Tibial nerve (tissue), 4 donors: ENCODE measurements at places on chromosomes 7 and 10. TPM values are rescaled to one million over a fixed set of nuclear protein-coding genes. Genes with fewer than 3 reads are reported as not detected.

GRCh38 chr10:7563368-7563767 is 103.4 kb downstream of the ITIH5 start:
- H3K4me3 ChIP-seq, result no peak overlapping the region
- H3K27ac ChIP-seq, result no peak overlapping the region
- DNase-seq, result peak; percentile 30
- no peaks in the 10 kb centered on the region for H3K36me3 ChIP-seq

GRCh38 chr10:117460846-117461765 is 81.4 kb upstream of the EMX2 start:
- no peak overlapping the region for H3K27ac ChIP-seq
- no peak overlapping the region for H3K4me3 ChIP-seq
- no peaks in the 10 kb centered on the region for H3K4me1 ChIP-seq
- no peaks in the 10 kb centered on the region for H3K36me3 ChIP-seq
- H3K27me3 ChIP-seq, result no peaks in the 10 kb centered on the region

- no peaks in the 10 kb centered on the region for H3K27me3 ChIP-seq
- no peak overlapping the region for H3K4me3 ChIP-seq
- no peak overlapping the region for H3K27ac ChIP-seq
- no peak for DNase-seq
- no peaks in the 10 kb centered on the region for H3K36me3 ChIP-seq
- H3K4me1 ChIP-seq, result no peaks in the 10 kb centered on the region
These were observed 525.7 kb downstream of the KCNMA1 start for GRCh38 chr10:77111611-77112550.

GRCh38 chr7:141377906-141378305 is 173.3 kb upstream of the AGK start:
- no peaks in the 10 kb centered on the region for H3K4me1 ChIP-seq
- no peak for DNase-seq
- H3K27ac ChIP-seq, result no peak overlapping the region

GRCh38 chr7:4144811-4145510 is 537.1 kb upstream of the FOXK1 start:
- no peak overlapping the region for H3K27ac ChIP-seq
- no peak overlapping the region for H3K4me3 ChIP-seq
- H3K36me3 ChIP-seq, result no peaks in the 10 kb centered on the region
- no peaks in the 10 kb centered on the region for H3K27me3 ChIP-seq
- peak; percentile 17 for DNase-seq

- no peak overlapping the region for H3K4me3 ChIP-seq
- no peak for DNase-seq
- H3K27ac ChIP-seq, result no peak overlapping the region
- H3K4me1 ChIP-seq, result no peaks in the 10 kb centered on the region
- H3K27me3 ChIP-seq, result peaks cover 4% of the 10 kb centered on the region
- H3K36me3 ChIP-seq, result no peaks in the 10 kb centered on the region
These were observed 6.5 kb downstream of the CPVL start for GRCh38 chr7:29139796-29140195.

- H3K27ac ChIP-seq, result no peak overlapping the region
- DNase-seq, result no peak
- H3K4me1 ChIP-seq, result no peaks in the 10 kb centered on the region
- H3K27me3 ChIP-seq, result no peaks in the 10 kb centered on the region
- no peaks in the 10 kb centered on the region for H3K36me3 ChIP-seq
These were observed 16.9 kb upstream of the CUL1 start for GRCh38 chr7:148681821-148682220.

DNA sequence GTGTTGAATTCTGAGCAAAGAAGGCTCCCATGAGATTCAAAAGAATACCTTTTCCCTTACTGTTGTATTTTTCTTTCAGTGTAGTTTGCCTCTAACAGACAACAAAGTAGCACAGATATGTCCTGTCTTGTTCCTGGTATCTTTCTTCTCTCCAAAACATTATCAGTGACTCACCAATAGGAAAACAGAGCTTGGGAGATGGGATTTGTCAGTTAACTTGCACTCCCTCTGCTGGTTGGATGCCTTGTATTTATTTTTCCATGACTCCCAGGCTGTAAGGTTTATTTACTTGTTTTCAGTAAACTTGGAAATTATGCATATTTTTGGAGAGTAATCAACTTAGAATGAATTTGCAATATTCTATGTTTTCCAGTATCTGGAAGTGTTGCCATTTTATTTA is 129.7 kb downstream of the SAMD9 start:
- H3K4me1 ChIP-seq, result no peaks in the 10 kb centered on the region
- no peak overlapping the region for H3K27ac ChIP-seq
- H3K27me3 ChIP-seq, result no peaks in the 10 kb centered on the region
- no peak for DNase-seq

DNA sequence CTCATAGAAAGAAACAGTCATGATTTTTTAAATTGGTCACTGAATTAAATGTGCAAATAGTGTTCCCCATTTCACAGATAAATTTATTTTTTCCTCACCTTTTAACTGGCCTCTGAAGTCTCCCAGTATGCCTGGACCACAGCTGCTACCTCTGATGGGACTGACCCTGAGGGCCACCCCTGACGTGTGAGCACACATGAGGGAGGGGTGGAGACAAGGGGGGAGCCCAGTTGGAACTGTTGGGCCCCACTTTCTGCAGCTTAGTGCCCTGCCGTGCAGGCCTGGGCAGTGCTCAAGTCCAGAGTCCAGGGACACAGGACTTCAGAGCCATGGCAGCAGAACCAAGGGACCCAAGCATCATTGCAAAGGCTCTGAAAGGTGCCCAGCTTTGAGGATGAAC is 243.9 kb downstream of the GRID1 start:
- H3K27me3 ChIP-seq, result no peaks in the 10 kb centered on the region
- no peak overlapping the region for H3K27ac ChIP-seq
- peaks cover 4% of the 10 kb centered on the region for H3K36me3 ChIP-seq

- no peaks in the 10 kb centered on the region for H3K4me1 ChIP-seq
- H3K36me3 ChIP-seq, result no peaks in the 10 kb centered on the region
- no peak for DNase-seq
- H3K27ac ChIP-seq, result no peak overlapping the region
- no peaks in the 10 kb centered on the region for H3K27me3 ChIP-seq
- H3K4me3 ChIP-seq, result no peak overlapping the region
These were observed 16.0 kb downstream of the SFTPD start for GRCh38 chr10:79932841-79933379.

GRCh38 chr7:137996871-137997270 is 5.0 kb downstream of the CREB3L2 start:
- H3K36me3 ChIP-seq, result no peaks in the 10 kb centered on the region
- no peaks in the 10 kb centered on the region for H3K27me3 ChIP-seq
- H3K4me1 ChIP-seq, result peaks cover 66% of the 10 kb centered on the region
- H3K4me3 ChIP-seq, result no peak overlapping the region

DNA sequence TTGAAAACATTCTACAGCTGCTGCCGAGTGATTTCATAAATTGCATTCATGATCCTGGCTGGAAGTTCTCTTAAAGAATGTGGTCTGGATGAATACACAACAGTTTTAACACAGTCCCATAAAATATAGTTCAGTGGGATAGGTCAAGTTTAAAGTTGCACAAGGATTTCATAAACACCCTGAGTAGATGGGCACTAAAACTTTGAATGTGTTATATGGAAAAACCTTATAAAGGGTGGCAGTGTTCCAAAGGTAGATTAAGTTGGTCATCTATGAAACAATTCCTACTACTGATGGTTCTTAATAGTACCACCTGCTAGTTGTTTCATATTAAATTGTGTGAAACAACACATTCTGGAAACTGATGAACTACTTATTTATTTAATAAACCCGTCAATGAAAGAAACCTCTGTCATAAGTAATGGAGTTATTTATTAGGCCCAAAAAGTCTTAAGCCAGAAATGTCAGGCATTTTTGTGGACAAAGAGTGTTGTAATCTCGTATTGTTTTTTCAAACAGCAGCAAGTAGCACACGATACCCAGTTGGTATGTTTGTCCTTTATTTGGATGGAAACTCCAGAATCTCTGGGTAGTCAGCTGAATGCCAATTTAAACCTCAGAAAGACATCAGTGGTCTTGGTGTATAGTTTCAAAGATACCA is 14.3 kb upstream of the RPA3 start:
- H3K4me3 ChIP-seq, result no peak overlapping the region
- no peaks in the 10 kb centered on the region for H3K27me3 ChIP-seq
- DNase-seq, result no peak
- H3K36me3 ChIP-seq, result no peaks in the 10 kb centered on the region
- H3K27ac ChIP-seq, result peak overlapping the region; percentile 75
- H3K4me1 ChIP-seq, result peaks cover 8% of the 10 kb centered on the region

- no peaks in the 10 kb centered on the region for H3K27me3 ChIP-seq
- DNase-seq, result no peak
- H3K36me3 ChIP-seq, result no peaks in the 10 kb centered on the region
These were observed 4.1 kb upstream of the CHN2 start for GRCh38 chr7:29190349-29191045.

DNA sequence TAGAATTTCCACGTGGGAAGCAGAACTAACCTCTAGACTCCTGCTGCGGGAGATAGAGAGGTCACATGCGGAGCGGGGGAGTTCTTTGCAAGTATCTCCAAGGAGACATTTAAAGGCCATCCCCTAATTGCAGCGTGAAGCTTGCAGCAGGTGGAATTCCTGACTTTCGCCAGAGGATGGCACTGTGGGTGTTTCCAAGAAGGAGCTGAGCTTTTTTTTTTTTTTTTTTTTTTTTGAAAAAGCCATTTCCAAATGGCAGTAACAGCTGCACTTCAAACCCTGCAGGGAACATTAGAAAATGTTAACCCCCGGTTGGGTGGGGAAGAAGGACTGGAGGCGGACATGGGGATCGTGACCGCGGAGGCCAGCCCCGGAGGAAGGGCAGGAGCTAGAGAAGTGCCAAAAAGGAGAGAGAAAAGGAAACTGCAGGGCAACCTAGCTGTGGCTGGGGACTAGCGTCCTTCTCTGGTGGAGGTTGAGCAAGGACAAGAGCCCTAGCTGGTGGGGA is 487.7 kb downstream of the TYW1 start:
- peaks cover 15% of the 10 kb centered on the region for H3K4me1 ChIP-seq
- no peak overlapping the region for H3K27ac ChIP-seq
- peak overlapping the region; percentile 20 for H3K4me3 ChIP-seq
- no peaks in the 10 kb centered on the region for H3K27me3 ChIP-seq

Gene ITGB8
- total RNA-seq, result 606 TPM

Gene UPK3B
- 2.1 TPM for total RNA-seq

Gene OR2F1
- total RNA-seq, result not detected

Gene PLXNA4
- total RNA-seq, result 32.4 TPM

Gene PRPS1L1
- not detected for total RNA-seq

Gene TRPV6
- under 0.01 TPM for total RNA-seq

Gene SAP25
- 8.4 TPM for total RNA-seq

Gene PDZD8
- total RNA-seq, result 33.3 TPM
